Stimulated activated CD4-positive, alpha-beta T cell treated with anti-CD3 and anti-CD28 coated beads, Interleukin-4, amount 100 ng/mL, for 1 hour (primary cell): ENCODE measurements at places on chromosomes 11 and 22.

DNA sequence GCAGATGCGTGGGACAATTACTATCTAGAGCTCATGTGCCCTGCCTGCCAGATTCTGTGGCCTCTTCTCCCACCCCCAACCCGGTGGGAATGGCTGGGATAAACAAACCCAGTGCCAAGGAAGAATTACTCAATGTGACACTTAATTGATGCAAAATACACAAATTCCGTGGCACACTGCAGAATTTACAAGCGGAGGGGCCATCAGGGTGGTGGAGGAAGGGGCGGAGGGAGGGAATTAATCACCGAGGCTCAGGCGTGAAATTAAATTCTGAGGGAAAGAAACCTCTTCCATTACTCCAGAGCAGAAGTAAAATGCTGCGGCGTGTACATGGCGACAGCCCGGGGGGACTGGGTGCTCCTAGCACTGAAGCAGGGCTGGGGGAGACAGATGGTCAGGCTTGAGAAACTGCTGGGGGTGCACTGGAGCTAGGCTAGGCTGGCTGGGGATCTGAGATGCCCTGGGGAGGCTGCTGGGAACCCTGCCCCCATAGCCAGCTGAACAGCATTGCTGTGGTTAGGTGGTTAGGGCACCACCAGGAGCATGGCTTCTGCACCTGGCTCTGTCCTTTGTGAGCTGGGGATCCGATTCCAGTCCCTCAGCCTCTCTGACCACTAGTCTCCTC, 200.6 kb downstream of the CEP164 start:
- no peak for DNase-seq

DNA sequence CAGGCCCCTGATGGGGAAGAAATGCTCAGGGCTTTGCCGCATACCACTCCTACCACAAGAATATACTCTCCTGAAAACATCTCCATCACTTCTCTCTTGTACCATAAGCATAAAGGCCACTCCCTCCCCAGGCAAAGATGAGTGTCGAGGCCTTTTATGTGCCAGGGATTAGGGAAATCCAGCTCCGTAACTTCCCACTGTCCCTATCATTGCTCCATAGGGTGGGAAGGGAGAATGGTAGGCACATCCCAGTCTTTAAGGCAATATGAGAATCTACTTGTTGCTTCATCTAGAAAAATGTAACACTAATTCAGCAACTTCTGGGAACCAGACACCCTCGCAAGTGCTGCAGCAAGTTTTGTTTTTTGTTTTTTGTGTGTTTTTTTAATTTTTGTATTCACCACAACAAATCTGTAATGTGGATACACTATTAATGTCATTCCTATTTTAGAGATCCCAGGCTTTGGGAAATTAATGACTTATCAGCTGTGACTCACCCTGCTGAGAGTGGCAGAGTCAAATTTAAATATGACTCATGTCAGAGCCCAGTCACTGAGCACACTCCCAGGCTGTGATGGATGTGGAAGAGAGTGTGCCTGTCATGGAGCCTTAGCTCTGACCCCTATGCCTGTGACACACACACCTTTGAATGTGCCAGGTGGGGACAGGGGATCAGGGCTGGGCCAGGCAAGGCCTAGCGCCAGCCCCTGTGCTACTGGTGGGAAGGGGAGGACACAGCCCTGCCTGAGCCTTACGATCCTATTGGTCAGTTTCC, 23.4 kb downstream of the PANX1 start:
- DNase-seq = no peak

DNA sequence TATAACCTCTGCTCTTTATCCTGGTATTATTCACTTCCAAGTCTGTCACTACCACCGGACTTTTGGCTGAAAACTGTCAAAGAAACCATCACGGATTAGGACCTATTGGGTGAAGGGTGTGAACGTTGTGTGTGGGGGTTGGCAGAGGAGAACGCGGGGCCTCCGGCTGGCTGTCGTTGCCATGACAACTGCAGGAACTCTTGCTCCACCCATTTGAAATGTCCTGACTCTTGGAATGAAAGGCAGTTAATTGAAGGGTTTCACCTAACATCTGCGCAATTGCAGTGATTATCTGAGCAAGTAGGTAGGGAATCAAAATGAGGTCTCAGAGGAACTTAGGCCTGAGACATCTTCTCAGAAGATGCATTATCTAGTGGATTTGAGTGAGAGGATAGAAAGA, 60.9 kb upstream of the CLMP start:
- no peak for DNase-seq

- no peak for DNase-seq
Measured at GRCh38 chr11:123051634-123052033, 10.3 kb downstream of the HSPA8 start.

- DNase-seq = no peak
Measured at GRCh38 chr11:1776331-1776851, 12.7 kb upstream of the CTSD start.

DNA sequence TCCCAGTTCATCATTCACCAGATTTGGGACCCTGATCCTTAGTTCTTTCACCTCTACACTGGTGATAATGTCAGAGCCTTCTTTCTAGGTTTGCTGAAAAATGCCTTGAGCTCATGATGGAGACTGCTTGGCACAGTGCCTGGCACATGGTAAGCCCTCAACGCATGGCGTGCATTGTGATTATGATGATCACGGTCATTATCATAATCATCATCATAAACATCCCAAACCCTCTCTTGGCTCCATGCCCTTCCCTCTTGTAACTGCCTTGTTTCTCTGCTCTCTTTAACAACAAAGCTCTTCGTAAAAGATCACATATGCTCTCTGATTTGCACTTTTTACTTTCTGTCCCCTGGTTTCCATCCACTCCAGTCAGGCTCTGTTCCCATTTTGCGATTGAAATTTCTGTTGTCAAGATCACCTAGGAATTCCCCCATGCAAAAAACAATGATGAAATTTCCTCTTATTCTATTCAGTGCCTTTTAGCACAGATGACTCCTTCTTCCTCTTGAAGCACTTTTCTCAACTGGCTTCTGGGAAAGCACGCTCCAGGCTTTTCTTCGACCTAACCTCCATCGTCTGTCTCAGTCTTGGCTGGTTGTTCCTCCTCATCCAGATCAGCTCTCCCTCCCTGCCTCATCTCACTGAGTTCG, 479.1 kb downstream of the OPCML start:
- no peak for DNase-seq

- DNase-seq = no peak
Measured at GRCh38 chr11:20688761-20689160, 19.4 kb downstream of the NELL1 start.

DNA sequence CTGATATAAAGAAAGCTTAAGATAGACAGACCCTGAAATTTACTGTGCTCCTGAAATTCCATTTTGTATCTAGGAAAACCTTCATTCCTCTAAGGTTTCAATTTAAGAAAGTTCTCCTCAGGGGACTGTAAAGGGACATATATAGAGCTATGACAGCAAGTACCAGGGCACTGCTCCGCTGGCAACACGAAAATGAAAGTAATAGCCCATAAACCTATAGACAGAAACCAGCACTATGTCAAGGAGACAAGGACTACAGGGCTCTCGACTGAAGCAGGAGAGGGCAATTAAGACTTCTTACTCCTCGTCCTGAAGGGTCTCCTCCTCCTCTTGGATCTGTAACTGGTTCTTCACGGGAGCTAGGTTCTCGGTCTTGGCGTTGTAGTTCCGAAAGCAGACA, 6.9 kb downstream of the FEZ1 start:
- DNase-seq = no peak

GRCh38 chr11:66330931-66331330, 5.3 kb downstream of the RIN1 start:
- DNase-seq = no peak

GRCh38 chr11:40393511-40393910, 1065.9 kb downstream of the LRRC4C start:
- DNase-seq = no peak

GRCh38 chr11:117229411-117229810, 2.5 kb downstream of the PCSK7 start:
- no peak for DNase-seq
